ENCODE measurements at places on chromosomes 12 and 14. TPM values are rescaled to one million over a fixed set of nuclear protein-coding genes. Genes with fewer than 3 reads are reported as not detected.

DNA sequence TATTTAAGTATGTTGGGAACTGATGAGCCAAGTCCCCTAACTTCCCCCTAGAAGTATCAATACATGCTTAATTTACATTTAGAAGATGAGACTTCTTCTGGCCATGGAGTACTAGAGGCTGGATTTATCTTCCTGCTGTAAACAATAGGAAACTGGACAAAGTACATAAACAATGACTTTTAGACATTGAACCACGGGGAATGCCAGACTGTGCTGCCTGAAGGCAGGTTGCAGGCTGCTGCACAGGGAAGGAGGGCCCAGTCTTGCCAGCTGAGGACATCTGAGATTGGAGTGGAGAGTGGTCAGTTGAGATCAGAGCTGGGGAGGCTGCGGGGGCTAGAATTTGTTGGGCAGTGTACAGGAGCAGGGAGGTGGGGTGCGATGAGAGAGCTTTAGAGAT lies 24.5 kb upstream of the ISM2 start:
- peaks cover 6% of the 10 kb centered on the region for H3K36me3 ChIP-seq
- H3K4me1 ChIP-seq, result no peaks in the 10 kb centered on the region
- no peaks in the 10 kb centered on the region for H3K27me3 ChIP-seq

GRCh38 chr12:116898669-116899068 lies 12.1 kb upstream of the FBXW8 start:
- no peaks in the 10 kb centered on the region for H3K36me3 ChIP-seq
- no peaks in the 10 kb centered on the region for H3K27me3 ChIP-seq
- DNase-seq, result no peak
- H3K4me1 ChIP-seq, result no peaks in the 10 kb centered on the region
- no peak overlapping the region for H3K4me3 ChIP-seq

GRCh38 chr12:113299619-113300237 lies 35.2 kb downstream of the SLC8B1 start:
- H3K36me3 ChIP-seq, result peaks cover 24% of the 10 kb centered on the region
- no peak overlapping the region for H3K4me3 ChIP-seq
- H3K4me1 ChIP-seq, result peaks cover 35% of the 10 kb centered on the region
- H3K27me3 ChIP-seq, result no peaks in the 10 kb centered on the region

EFS gene
- 7.0 TPM for total RNA-seq

DNA sequence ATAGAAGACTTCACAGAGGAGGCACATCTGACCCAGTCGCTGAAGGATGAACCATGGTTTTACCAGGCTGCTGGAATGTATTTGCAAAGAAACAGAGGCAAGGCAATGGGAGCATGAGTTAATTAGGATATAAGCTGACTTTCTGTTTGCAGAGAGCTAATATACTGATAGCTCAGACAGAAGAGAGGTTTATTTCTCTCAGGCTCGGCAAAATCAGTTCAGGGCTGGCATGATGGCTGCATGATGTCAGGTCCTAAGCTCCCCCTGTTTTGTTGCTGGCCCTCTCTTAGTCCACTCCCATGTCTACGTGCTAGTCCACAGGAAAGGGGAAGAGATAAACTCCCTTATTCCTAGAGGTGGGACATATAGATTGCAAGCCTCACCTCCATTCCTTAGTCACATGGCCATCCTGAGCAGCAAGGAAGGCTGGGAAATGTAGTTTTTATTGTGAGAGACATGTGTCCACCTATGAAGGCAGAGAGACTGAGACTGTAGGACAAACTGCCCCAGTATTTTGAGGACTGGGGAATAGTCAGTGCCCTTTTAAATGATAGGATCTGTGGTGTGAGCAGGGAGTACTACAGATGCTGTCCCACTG lies 224.5 kb downstream of the VRK1 start:
- no peak overlapping the region for H3K4me3 ChIP-seq
- H3K27ac ChIP-seq, result no peak overlapping the region
- no peaks in the 10 kb centered on the region for H3K36me3 ChIP-seq
- no peaks in the 10 kb centered on the region for H3K27me3 ChIP-seq

SLC25A21 gene
- total RNA-seq, result 0.67 TPM

Data from thyroid gland (tissue), 4 donors.